Stimulated activated CD4-positive, alpha-beta T cell treated with anti-CD3 and anti-CD28 coated beads, Interleukin-1b, Interleukin-23, amount 100 ng/mL, for 24 hours (primary cell): ENCODE measurements at places on chromosomes 5 and 9.

DNA sequence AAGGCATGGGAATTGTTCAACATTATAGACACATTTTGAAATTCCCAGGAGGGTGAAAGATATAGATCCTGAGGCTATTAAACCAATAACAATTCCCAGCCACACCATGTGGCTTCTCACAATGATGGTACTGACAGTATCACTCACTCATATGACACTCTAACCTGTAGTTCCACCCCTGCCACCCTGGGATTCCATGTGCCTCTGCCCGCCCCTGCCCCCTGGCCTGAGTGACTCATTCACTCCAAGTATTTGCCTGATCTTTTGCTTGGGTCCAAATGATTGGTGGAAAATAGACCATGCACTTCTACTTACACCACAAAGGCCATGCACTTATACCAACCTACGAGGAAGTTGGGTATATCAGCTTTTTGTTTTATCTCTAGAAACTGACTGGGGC is 305.2 kb upstream of the DAB2 start:
- DNase-seq = no peak

- no peak for DNase-seq
Observed at GRCh38 chr5:14879393-14879792, 7.8 kb upstream of the ANKH start.

DNA sequence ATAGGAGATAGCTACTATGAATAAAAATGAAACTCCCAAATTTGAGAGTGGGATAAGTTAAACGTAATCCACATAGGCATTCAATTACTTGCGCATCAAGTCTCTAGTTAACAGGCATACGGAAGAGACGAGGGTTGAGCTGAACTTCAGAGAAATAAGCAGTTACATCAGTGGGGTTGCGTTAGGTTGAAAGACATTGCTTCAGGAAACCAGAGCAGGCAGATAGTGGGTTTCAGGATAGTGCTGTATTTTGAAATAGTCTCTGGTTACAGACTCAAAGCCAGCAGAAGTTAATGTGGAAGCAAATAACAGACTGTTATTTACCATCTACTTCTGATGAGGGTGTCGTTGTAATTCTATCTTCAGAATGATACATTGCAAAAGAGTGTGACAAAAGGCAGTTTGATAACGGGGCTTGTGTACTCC is 533.4 kb downstream of the PDE4D start:
- no peak for DNase-seq

- no peak for DNase-seq
Observed at GRCh38 chr5:159341145-159341544, 10.9 kb upstream of the IL12B start.

GRCh38 chr9:4959031-4959430 is 26.0 kb upstream of the JAK2 start:
- no peak for DNase-seq

- DNase-seq = no peak
Observed at GRCh38 chr5:73278693-73279092, 105.7 kb downstream of the TMEM174 start.

- DNase-seq = no peak
Observed at GRCh38 chr5:148887123-148887881, 60.9 kb downstream of the ADRB2 start.

DNA sequence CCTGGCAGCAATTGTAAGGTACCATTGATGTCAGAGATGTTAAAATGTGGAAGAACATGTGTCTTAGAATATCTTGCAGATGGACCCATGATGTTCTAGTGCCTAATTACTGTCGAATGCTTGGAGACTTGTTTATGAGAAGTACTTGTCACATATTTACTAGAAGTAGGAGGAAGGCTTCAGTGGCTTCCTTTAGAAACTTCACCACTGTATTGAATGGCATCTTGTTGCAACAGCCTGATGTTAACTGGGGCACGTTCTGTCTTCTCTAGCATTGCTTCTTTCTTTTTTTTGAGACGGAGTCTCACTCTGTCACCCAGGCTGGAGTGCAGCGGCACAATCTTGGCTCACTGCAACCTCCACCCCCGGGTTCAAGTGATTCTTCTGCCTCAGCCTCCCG is 16.5 kb downstream of the UGCG start:
- no peak for DNase-seq

DNA sequence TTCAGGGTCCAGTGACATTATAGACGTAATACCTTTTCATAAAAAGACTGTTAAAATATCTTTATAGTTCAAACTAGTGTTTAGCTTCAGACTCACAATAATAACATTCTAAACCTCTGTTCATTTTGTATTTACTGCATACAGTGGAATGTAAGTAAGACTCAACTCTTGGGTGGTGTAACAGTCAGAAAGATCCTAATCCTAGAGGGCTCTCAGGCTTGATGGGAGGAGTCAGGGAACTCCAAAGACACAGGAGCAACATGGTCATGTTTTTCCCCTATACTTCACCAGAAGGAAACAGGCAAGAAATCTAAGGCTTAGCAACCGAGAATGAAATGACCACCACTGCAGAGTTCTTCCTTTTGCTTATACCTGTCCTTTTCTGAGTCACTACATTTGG is 82.6 kb downstream of the MRPS27 start:
- no peak for DNase-seq

GRCh38 chr9:132609829-132610228 is 27.4 kb downstream of the BARHL1 start:
- DNase-seq = no peak

DNA sequence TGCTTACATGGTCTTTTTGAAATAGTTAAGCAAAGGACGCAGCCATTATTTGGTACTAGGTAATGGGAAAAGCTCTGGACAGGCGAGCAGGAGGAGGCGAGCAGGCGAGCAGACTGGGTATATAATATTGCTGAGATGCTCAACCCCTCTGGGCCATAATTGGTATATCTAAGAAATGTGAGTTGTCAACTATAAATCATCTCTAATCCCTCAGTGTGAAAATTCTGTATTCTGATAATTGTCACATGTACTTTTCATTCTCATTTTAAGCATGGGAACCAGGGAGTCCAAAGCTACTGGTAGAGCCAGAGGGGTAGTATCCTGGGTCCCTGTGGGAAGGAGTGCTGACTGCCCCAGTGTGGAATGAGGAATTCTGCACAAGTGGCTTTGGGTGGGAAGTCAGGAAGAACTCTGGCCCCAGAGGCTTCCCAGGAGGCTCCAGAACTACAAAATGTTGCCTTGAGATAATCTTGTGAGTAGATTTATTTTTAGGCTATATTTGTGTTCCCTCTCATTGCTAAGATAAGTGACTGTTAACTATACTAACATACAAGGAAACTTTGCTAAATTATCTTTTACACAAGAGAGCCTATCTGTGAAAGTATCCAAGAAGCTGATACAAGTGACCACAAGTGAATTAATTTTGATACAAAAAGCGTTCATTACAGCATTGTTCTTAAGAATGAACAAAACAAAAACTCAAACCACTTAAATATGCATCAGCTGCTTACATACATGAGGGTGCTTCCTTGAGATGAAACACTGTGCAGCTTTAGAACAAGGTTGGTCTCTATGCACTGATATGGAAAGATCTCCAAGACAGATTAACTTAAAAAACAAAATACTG is 70.5 kb upstream of the TNFAIP8 start:
- DNase-seq = no peak
